Effector memory CD8-positive, alpha-beta T cell (primary cell): ENCODE measurements at places on chromosomes 12 and 14.

DNA sequence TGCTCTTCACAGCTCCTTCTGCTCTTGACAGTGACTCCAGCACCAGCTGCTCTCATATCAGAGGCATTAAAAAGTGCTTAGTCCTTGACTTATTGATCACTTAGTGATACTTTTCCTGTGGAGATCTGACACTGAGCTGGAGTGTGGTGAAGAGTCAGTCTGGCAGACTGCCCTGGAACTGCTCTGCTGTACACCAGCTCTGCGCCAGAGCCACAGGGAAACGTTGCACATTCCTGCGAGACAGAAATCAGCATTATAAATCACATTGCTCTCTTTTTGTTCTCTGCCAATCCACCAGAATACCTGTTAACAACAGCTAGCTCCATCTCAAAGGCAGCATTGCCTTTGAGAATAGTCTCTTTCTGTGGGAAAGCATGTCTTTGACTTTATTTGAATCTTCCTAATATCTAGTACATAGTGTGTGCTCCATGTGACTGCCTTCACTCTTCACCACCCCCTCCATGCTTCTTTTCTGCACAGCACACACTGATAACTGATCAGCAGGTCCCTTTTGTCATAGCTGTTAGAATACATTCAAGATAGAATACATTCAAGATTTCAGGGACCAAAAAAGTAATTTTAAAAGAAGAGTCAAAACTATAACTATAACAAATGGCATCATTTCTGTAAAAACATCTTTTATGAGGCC, 48.2 kb upstream of the VSX2 start:
- no peak for DNase-seq

- no peak for DNase-seq
Measured at GRCh38 chr12:26921886-26922285, 15.9 kb downstream of the INTS13 start.

- DNase-seq: no peak
Measured at GRCh38 chr14:56159066-56159465, 40.9 kb downstream of the PELI2 start.

- no peak for DNase-seq
Measured at GRCh38 chr14:54343272-54344121, 53.3 kb upstream of the CDKN3 start.

GRCh38 chr12:53214687-53215455, 7.8 kb upstream of the ITGB7 start:
- no peak for DNase-seq

- DNase-seq: no peak
Measured at GRCh38 chr14:103695296-103696069, 19.8 kb downstream of the XRCC3 start.

DNA sequence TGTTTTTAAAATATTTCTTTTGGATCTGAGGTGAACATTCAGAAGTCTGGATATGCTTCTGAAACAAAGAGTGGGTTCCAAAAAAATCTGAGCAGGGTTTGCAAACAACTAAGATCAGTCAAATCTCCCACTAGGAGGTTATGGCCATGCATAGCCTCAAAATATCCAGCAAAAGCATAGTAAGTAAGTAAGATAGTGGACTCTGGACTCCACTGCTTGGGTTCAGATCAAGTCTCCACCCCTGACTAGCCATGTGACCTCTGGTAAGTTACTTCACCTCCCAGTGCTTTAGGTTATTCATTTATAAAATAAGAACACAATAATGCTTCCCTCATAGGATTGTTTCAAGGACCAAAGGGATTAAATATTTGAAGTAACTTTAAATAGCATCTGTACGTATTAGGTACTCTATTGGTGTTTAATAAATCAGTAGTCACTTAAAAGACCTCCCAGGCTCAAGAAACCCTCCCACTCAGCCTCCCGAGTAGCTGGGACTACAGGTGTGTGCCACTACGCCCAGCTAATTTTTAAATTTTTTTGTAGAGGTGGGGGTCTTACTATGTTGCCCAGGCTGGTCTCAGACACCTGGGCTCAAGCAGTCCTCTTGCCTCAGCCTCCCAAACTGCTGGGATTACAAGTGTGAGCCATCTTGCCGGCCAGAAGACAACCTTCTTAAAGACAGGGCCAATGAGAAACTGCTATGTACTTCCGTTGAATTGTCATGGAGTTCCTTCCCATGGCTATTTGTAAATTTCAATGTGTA, 95.7 kb upstream of the SOX5 start:
- DNase-seq: no peak

DNA sequence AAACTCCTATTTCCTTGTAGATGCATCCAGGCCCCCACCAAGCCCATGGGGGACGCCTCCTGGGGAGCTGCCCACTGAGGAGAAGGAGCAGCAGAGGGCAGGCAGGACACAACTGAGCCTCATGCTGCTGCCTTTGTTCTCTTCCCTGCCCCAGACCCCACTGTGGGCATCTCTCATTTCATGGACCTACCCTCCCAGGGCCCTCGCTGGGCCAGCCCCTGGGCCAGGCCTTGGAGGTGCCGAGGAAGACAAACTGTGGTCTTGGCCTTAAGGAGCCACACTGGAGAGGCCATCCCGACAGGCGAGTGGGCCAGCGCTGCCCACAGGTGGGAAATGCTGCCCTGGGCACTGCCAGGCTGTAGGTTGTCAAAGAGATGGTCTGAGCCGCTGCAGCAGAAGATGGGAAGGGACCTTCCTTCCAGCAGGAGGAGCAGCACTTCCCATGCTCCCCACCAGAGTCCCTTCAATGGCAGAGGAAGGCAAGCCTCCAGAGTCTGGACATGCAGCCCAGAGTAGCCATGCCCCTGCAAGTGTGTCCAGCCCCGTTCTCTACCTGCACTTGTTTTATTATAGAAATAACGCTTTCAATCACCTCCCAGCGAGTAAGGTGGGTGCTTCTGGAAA, 147.4 kb downstream of the BCL11B start:
- DNase-seq: no peak

- no peak for DNase-seq
Measured at GRCh38 chr14:38212111-38212510, 4.4 kb downstream of the SSTR1 start.

DNA sequence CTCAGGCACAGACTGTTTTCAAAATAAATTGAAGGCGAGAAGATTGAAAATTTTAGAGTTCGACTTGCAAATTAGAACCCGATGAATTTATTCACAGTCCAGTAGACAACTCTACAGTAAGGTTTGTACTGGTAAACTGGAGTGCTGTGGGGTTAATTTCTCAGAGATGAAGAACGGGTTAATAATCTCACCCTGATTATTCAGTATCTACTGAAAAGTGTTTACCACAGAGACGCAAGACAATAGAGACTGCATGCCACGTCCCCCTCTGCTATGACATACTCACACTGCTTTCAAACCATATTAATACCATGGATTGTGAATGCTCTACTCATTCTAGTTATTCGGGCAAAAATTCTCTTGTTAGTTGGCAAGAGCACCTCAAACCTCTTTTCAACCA, 36.1 kb downstream of the CFL2 start:
- DNase-seq: no peak

- no peak for DNase-seq
Measured at GRCh38 chr12:51360315-51360714, 13.8 kb upstream of the CELA1 start.

GRCh38 chr14:64581363-64581762, 31.6 kb downstream of the PPP1R36 start:
- DNase-seq: no peak

DNA sequence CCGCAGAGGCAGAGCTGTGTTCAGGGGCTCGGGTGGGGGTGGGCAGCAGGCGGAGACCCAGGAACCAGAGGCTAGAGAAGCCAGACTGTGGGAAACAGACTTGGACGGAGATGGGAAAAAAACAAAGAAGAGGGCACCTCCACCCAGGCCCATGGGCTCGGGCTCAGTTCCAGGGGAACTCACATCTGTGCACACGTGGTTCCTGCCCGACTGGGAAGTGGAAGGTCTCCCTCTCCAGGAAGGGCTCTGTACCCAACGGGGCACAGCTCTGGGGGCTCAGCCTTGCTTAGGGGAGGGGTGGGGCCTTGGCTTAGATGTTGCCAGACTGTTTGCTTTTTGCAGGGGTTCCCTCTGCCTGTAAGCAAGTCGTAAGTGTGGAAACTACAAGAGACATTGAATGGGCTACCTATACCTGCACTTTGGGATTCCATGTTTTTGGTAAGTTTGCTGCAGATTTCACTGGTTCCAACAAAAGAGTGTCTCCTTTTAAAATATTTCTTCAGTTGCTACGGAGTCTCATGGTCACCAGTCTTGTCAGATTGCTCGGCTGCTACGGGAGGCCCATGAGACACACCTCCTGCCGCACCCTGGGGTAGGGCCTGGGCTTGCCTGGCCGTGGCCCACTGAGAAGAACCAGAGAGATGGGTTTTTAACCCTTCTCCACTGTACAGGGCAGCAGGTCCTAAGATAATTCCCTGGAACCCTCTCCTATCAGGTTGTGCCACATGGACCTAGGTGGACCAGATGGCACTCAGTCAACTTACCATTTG, 127.6 kb upstream of the EVL start:
- DNase-seq: no peak

DNA sequence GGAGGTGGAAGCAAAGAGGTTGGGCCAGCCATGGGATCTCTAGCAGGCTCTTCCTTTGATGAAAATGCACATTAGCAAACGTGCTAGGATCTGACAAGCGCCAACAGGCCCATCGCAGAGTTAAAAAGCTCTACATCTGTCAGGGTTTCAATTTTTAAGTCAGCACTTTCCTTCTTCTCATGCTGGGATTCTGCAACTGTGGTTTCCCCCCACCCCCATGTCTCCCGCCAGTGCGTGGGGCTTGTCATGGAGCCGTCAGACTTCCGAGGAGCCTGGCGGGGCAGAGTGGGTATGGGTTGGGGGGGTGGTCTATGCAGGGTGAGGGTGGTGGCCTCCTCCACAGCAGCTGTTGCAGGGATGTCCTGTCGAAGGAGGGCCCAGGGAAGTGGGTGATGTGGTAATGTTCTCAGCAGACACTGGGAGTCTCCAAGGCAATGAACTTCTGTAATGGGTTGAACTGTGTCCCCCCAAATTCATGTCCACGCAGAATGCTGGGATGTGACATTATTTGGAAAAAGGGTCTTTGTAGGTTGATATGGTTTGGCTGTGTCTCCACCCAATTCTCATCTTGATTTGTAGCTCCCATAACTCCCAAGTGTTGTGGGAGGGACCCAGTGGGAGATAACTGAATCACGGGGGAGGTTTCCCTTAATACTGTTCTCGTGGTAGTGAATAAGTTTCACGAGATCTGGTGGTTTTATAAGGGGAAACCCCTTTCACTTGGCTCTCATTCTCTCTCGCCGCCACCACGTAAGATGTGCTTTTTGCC, 115.2 kb upstream of the MAP1LC3B2 start:
- no peak for DNase-seq

GRCh38 chr12:43675048-43675904, 83.3 kb downstream of the PUS7L start:
- no peak for DNase-seq

GRCh38 chr12:109847142-109847735, 14.0 kb upstream of the TRPV4 start:
- DNase-seq: no peak

DNA sequence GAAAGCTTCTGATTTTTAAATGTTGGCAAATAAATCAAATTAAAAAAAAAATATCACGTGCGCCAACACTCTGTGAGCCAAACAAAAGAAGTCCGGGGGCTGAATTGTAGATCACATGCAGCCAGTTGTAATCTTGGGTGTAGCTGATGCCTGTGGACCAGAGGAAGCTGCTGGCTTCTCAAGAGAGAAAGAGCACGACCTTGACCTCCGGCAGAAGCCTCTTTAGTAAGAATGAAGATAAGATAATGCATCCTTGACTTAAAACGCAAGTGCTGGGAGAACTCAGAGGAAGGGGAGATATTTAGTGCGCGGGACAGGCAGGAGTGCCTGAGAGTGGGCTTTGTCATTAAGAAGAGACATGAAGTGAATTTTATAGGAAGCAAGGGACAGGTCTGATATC, 162.8 kb upstream of the TBX3 start:
- no peak for DNase-seq

DNA sequence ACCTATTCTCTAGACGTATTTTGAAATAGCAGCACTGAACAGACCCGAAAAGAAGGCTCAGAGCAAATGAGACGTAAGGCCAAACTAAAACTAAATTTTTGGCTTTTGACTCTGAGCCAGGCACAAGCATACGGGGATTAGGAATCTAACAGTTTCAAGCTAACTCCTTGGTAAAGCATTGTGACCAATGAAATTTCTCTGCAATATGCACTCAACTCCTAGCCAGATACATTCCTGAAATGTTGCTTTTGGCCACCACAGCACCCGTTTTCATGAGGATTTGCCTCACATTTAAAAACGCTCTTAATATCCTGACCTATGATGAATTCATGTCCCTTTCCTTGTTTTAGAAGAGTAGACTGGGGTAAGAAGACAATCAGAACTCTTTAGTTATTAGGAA, 53.1 kb upstream of the NPFF start:
- no peak for DNase-seq

GRCh38 chr12:120684523-120684932, 2.4 kb upstream of the MLEC start:
- no peak for DNase-seq

DNA sequence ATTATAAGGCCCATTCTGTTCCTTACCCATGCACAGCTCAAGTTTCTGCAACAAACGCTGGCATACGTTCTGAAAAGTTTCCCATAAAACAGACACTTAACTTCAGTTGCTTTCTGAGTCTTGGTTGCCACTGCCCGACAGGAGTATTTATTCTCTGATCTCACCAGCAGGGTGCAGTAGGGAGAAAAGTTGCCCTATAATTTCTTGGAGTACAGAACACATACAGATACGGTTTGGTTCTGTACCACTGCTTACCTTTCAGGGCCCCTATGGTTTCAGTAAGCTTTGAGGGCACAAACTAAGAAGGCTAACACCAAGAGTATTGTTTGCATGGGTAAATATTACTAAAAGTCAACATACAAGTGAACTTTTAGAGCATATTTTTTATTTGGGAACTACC, 77.9 kb downstream of the SPATA7 start:
- DNase-seq: no peak

DNA sequence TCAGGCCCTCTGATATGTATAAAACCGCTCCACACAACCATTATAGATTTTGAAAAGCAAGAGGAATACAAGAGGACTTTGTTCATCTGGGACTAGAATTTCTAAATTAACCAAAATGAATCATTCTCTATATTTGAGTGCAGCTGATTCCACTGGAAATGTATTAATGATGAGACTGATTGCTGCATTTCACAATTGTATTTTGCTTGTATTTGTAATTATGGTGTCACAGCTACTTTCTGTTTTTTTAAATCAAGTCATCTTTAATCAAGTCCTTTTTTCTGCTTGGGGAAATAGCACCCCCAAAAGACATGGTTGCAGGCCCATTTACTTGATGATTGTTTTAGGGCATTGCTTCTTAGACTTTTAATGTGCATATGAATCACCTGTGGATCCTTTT, 162.4 kb downstream of the KICS2 start:
- no peak for DNase-seq

- no peak for DNase-seq
Measured at GRCh38 chr12:27463511-27464219, 17.1 kb downstream of the SMCO2 start.

- no peak for DNase-seq
Measured at GRCh38 chr12:112168561-112168971, 43.2 kb downstream of the TRAFD1 start.

- no peak for DNase-seq
Measured at GRCh38 chr12:45939759-45940158, 50.6 kb downstream of the SCAF11 start.

GRCh38 chr12:119868992-119869391, 8.1 kb downstream of the CIT start:
- no peak for DNase-seq

GRCh38 chr14:58864751-58865513, 227.2 kb downstream of the DACT1 start:
- no peak for DNase-seq
